ENCODE measurements at places on chromosomes 6 and 20.
A peak's percentile ranks its signal among the peaks of the same experiment; 100 is the strongest.

- DNase-seq: no peak
These were observed 87.1 kb upstream of the SYNDIG1 start for GRCh38 chr20:24382331-24382730.

- no peak for DNase-seq
These were observed 963 bp upstream of the RMND1 start for GRCh38 chr6:151452750-151453427.

GRCh38 chr6:13071550-13072345 is 256.6 kb downstream of the TBC1D7 start:
- DNase-seq: no peak

GRCh38 chr6:83633149-83633548 is 75.8 kb downstream of the SNAP91 start:
- no peak for DNase-seq

DNA sequence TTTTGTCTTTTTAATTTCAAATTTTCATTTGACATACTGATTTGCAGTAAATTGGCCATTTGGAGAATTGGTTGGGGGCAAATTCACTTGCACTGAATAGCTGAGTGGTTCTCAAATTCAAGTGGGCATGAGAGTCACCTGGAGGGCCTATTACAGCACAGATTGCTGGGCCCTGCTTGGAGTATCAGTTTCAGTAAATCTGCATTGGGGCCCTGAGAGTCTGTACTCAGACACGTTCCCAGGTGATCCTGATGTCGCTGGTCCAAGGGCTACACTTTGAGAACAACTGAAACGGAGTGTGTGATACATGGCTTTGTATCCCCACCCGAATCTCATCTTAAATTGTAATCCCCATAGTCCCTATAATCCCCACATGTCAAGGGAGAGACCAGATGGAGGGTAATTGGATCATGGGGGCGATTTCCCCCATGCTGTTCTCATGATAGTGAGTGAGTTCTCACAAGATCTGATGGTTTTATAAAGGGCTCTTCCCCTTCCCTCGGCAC is 115.9 kb downstream of the KLHL32 start:
- no peak for DNase-seq

DNA sequence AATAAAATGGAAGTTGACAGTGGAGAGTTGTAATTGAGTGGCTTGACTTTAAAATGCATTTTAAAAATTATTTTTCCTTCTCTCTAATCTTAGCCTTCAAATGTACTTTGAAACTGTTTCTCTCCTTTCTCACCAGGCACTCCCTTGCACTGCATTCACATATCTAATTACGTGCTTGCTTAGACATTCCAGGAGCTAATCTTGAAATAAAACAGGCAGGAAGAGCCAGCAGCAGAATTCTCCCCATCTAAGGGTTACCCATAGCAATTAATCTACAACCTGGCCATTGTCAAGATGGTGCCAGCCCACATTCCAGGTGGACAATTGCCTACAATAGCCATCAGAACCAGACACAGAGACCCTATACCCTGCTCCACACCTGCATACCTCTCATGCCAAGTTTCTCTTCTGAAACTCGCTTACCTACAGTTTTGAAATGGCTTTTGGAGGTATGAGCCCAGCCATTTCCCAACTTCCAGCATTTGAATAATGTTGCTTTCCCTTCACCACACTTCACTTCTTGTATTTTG is 167.6 kb upstream of the GJE1 start:
- no peak for DNase-seq

DNA sequence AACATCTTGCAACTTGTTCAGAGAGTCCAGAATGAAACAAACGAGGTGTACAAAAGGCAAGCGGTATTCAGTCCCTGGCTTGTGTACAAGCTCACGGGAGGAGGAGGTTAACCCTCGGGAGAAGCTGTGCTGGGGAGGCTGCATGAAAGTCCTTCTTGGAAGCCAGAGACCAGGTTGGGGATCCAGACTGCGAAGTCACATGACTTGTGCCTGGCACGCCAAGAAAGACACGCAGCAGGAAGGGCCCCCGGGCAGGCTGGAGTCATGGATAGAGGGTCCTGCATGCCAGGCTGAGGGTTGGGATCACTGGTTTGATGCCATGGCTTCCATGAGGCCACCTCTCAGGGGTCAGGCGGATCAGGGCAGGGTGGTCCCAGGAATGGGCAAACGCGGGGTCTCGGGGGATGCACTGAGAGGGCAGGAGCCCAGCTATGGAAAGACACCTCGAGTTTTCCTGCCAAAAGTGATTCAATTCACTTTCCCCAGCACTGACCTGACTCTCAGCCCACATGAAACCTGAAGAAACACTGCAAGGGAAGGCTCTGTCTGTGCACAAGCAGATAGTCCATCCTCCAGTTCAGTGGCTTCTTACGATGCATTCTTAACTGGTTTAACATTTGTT is 79.4 kb downstream of the DLL1 start:
- peak; percentile 2 for DNase-seq

- DNase-seq: no peak
These were observed 4.6 kb downstream of the TFEB start for GRCh38 chr6:41730531-41731436.

DNA sequence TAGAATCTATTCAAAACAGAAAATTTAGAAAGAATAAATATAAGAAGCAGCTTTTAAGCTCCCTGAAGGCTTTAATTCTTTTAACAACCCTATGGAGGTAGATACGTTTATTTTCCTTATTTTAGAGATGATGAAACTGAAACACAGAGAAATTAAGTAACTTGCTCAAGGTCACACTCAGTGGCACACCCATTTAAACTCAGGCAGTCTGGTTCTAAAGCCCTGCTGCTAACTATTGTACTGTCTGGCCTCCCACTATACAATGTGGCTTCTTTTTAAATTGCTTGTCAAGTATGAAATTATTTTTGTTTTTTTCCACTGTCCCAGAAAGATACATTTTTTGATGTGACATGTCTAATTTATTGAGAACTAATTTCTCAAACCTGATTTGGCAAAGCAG is 55.7 kb downstream of the FAM217A start:
- no peak for DNase-seq

- no peak for DNase-seq
These were observed 69.8 kb upstream of the FAM184A start for GRCh38 chr6:119148098-119148824.

- no peak for DNase-seq
These were observed 116.8 kb upstream of the SASH1 start for GRCh38 chr6:148225871-148226270.

DNA sequence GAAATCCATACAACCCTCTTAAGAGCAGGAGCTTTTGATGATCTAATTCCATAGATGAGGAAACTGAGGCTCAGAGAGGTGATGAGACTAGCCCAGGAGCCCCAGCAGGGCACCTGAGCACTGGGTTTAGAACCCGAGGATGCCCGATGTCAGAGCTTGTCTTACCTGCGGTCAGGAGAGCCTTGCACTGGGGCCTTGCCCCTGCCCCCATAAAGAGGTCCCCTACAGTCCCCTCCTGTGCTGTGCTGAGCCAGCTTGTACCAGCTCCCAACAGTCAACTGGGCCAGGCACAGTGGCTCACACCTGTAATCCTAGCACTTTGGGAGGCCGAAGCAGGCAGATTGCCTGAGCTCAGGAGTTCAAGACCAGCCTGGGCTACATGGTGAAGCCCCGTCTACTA is 58.6 kb downstream of the RIPOR3 start:
- no peak for DNase-seq

DNA sequence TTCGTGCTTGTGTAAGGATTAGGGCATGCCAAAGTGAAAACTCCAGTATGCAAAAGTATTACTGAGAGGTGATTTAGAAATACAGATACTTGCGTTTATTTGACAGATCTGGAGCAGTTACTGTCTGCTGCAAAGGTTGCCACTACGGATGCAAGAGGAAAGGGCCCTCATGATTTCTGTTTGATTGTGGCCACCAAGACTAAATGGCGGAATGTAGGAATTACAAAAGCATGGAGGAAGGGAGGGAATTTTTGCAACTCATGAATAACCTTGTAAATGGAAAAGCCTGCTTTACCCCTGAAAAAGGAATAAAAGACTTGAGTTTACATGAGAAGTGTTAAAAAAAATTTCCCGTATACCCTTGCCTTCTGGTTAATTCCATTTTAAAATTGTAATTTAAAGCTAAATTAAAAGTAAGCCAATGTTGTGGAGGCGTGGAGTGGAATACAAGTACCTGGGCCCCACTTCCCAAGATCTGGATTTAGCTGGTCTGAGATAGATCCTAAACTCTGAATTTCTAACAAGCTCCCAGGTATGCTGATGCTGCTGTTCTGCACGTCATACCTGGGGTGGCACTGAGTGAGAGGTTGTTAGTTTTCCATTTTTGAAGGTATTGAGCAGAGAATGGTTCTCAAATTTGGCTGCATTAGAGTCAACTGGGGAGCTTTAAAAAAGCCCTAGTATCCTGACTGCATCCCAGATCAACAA is 56.6 kb upstream of the NKX2-2 start:
- no peak for DNase-seq

DNA sequence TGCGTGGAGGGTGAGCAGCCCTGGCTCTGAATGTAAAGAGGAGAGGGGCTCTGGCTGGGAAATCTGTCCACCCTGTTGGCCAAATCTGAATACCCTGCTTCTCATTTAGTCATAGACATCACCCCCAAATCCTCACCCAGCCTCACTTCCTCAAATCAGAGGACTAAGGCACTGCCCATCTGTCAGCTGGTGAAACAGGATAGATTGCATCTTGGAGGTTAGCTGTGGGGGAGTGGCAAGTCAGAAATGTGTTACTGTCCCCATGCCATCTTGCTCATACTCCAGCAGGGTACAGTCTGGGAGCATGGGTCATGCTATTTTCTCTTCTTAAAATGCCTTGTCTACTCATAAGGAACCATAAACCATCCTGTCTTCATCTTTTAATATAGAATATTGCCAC is 9.5 kb upstream of the DTNBP1 start:
- DNase-seq: no peak

DNA sequence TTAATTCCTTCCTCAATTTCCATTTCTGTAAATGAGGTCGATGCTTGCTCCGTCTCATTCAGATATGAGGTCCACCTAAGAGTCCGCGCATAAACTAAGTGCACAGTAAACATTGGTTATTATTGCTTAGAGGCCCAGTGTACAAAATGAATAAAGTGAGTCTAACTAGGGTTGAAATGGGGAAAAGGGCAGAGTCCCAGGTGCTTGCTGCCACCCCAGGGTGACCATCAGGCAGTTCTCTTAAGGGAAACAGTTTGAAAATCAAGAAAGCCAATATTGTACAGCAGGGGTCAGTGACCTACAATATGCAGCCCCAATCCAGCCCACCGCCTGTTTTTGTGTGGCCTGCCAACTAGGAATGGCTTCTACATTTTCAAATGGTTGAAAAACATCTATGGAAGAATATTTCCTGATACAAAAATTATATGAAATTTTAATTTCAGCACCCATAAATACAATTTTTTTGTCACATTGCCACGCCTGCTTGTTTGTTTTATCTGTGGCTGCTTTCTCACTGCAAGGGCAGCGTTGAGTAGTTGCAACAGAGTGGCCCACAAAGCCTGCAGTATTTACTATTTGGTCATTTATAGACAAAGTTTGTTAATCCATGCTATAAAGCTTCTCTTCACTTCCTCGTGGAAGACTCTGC is 43.3 kb downstream of the SLC13A3 start:
- DNase-seq: no peak

- no peak for DNase-seq
These were observed 23.9 kb downstream of the NOL4L start for GRCh38 chr20:32560989-32561830.

- DNase-seq: no peak
These were observed 78.8 kb upstream of the OPRM1 start for GRCh38 chr6:153960281-153960680.

DNA sequence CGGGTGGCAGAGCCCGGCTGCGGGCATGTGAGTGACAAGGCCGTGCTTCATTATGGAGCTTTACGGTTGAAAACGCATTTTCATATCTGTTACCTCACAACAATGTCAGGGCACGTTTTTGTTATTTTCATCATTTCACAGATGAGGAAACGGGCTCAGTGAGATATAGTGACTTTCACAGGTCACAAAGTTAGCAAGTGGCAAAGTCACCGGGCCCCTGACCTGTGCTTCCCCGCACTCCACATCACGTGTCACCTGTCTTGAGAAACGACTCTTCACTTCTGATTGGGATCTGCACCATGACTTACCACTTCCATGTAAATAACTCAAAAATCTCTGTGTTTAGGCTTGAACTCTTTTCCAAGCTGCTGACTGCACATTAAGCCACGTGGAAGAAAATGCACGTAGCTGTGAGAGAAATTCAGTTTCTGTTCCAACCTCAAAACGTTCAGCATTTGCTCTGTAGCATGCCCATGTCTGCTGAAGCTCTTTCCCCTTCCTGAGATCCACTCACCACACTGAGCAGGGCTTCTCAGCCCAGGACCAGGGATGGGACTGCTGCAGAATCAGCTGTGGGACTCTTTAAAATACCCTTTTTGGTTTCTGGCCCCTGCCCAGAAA is 107.2 kb downstream of the ARMC2 start:
- no peak for DNase-seq

GRCh38 chr6:37487591-37488380 is 11.9 kb downstream of the CCDC167 start:
- no peak for DNase-seq

- DNase-seq: no peak
These were observed 43.7 kb upstream of the RAB23 start for GRCh38 chr6:57265755-57266221.

DNA sequence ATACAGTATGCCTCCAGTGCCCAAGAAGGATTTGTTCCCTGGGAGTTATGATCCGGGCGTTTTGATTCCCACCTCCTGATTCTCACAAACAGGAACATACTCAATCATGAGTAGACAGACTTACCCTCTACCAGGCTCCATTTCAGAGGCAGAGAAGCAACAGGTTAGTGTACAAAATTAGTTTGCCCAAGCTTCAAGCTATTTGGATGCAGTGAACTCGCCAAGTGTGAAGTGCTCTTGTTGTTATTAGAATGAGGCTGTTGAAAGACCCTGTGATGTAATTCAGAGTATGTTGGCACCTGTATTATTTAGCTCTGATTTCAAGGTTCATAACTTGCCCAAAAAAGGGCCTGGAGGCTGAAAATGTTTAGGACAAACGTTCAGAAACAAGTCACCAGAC is 247.0 kb downstream of the PHACTR1 start:
- DNase-seq: no peak

DNA sequence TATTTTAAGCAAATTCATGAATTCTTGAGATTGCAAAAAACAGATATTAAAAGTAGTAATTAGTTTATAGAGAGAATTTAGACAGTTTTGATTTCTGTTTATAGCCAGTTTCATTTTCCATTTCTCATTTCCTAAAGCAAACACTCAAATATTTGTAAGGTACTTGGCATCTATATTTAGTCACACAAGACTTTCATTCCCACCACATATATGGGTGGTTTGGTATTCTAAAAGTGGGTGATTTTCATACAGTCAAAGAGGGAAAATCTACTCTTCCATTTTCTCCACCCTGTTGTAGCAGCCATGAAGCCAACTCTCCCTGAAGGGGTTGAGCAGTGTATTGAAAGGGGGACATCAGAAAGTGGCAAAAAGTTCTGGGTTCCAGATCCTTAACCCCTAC is 181.1 kb upstream of the SUPT3H start:
- no peak for DNase-seq

Data from CD8-positive, alpha-beta T cell (primary cell).